ENCODE measurements at places on chromosomes 6 and 20.
A peak's percentile ranks its signal among the peaks of the same experiment; 100 is the strongest.

- no peak for DNase-seq
Observed at GRCh38 chr20:10356628-10357027, 77.4 kb downstream of the MKKS start.

GRCh38 chr6:117303323-117303722 lies 38.0 kb downstream of the VGLL2 start:
- DNase-seq = no peak

DNA sequence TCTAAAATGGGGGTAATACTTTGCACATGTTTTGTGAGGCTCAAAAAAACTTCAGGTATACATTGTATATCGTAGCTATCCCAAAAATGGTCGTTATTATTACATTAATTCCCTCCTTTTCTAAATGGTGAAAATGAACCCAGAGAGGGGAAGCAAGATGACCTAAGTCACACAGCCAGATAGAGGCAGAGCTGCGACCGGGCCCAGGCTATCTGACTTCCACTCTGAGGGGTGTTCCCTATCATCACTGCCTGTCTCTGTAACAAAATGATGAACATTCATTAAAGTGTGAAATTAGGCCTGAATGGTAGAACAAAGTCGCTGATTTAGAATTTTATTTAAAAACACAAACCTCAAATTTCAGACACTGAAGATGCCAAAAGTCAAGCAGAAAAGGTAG lies 29.1 kb upstream of the RIMS4 start:
- no peak for DNase-seq

- DNase-seq = no peak
Observed at GRCh38 chr20:36440370-36441026, 100.8 kb upstream of the MYL9 start.

GRCh38 chr6:138250513-138251247 lies 32.4 kb upstream of the PBOV1 start:
- DNase-seq = no peak

DNA sequence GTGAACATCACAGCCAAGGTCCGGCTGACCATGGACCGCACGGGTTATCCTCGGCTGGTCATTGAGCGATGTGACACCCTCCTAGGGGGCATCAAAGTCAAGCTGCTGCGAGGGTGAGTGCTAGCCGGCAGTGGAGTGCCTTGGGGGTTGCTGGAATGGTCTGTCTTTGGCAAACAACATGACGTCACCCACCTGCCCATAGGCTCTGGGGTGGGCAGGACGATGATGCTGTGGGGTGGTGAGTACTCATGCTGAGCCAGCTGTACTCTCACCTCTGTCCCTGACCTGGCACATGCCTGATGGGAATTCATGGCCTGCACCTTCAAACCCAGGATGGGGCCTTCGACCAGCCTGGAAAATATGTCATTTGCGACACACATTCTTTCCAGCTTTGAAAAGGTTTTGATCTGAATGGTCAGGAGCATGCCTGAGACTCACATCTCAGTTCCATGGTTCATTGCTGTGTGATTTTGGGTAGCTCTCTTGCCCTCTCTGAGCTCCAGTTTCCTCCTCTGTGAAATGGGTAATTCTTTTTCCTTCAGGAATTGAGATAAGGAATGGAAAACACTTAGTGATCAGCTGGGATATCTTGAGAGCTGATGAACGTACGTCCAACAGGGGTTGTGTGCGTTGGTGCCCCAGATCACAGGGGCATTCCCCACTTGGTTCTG lies 6.7 kb downstream of the BPIFB4 start:
- DNase-seq = no peak

DNA sequence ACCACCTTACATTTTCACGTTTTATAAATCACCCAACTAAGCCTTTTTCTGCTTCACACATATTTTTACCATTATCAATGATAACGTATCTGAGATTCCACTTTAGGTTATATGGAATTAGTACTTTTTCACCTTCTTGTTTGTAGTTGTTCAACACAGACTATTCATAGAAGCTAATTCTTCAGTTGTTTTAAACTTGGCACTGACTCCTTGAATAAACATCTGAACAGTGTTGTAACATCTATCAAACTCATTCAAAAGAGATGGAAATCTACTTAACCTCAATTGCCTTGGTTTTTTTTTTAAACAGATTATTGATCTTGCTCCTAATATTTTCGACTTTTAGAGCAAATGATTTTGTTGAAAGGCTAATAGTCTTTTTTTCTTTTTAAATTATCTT lies 34.2 kb downstream of the PTPRA start:
- no peak for DNase-seq

DNA sequence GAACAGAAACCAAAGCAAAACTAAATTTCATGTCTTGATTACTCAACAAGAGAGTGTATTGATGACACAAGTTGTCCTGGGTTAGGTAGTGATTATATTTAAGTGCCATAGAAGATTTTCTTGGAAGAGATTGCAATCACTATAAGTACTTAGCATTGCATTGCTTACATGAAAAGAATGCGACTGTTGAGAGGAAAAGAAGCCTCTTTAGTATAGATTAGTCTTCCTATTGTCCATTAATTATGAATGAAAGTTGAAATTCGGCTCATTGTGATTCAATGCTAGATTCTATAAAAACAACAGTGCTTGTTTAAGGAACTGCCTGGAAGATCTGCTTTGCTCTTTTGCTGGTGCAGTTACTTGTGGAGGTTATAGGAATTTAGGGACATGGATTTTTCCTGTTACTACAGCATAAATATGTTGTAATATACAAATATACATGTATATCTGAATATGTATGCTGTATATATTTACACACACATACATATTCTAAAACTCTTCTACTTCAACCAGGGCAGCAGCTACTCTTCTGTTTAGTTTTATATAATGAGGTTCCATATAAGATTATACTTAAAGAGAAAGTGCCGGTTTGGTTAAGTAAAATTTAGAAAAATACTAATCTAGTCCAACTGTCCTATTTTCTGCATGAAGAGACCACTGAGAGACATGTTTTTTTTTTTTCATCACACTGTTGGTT lies 796.3 kb downstream of the KIF16B start:
- no peak for DNase-seq

- DNase-seq = no peak
Observed at GRCh38 chr6:94401311-94401710, 982.0 kb upstream of the EPHA7 start.

DNA sequence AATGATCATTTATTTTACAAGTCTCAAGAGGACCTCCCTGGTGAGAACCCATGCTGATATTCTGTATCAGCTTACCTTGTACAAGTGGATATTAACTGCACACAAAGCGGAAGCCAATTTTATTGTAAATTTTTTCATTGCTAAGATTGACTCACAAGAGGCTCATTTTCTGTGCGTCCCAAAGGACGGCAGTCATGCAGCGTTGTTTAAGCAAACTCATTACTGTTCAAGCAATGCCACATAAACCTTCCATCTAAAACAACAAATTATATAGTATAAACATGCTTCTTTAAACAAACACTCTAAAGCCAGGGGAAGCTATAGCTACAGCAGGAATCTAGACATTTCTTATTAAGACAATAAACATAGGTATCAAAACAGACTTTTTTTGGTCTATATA lies 575.3 kb downstream of the FRK start:
- DNase-seq = no peak

DNA sequence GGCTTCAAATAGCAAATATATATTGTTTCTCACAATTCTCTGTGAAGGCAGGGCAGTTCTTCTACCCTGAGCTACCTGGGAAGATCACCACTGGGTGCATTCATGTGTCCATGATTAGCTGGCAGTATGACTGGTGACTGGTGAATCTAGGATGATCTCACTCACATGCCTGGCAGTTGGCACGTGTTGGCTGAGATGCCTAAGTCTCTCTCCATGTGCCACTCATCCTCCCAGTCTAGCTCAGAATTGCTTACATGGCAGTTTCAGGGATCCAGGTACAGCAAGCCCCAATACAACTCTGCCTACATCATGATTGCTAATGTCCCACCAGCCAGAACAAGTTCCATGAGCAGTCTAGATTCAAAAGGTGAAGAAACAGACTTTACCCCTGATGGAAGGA lies 346.8 kb upstream of the CNR1 start:
- DNase-seq = no peak

DNA sequence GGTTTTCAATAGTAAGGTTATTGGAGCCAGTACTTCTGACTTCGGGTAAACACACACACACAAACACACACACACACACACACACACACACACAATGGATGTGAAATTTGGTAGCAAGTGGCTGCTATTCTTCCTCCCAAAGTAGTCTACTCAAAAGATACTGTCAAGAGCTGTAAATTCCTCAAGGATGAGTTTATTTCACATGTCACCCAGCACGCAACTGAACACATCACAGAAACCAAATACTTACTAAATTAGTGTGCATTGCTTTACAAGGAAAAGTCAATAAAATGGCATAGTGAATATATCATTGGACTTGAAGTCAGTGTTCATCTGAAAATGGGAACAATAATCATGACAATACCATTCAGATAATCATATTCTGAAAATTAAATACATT lies 32.9 kb downstream of the MMUT start:
- no peak for DNase-seq

GRCh38 chr6:38168699-38169098 lies 349.2 kb downstream of the ZFAND3 start:
- DNase-seq = no peak

- DNase-seq = no peak
Observed at GRCh38 chr6:160933256-160933655, 58.3 kb upstream of the MAP3K4 start.

- DNase-seq = no peak
Observed at GRCh38 chr6:151021896-151022295, 156.4 kb downstream of the MTHFD1L start.

GRCh38 chr6:39102071-39102820 lies 12.7 kb downstream of the SAYSD1 start:
- DNase-seq = no peak

DNA sequence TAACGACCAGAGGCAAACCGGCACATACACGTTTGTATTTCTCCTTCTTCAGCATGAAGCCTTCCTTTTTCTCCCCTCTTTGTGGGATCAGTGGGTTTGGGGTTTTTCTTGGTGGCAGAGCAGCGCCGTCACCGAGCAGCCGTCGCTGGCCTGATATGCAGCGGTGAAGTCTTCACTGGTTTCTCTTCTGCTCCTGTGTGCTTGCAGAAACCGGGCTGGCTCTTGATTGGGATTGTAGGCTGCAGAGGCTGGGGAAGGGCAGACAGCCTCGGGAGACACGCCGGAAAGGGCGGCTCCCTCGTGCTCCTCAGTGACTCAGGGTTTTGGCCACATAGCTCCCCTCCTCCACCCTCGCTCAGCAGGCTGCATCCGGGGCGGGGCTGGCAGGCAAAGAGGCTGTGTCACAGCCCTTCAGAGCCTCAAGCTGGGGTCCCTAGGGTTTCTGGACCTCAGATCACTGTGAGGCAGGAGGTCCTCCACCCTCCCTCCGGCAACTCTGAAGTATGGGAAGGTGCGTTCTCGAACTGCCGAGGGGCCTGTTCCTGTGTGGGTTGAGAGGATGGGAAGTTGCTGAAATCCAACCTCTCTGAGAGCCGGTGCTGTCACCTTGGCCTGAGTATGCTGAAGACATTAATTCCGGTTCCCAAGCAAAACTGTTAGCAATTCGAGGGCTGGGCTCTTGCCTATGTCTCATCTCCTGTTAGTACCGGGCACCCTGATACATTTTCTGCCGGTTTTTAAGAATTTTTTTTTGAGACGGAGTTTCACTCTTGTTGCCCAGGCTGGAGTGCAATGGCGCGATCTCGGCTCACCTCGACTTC lies 24.2 kb downstream of the NQO2 start:
- peak; percentile 42 for DNase-seq

DNA sequence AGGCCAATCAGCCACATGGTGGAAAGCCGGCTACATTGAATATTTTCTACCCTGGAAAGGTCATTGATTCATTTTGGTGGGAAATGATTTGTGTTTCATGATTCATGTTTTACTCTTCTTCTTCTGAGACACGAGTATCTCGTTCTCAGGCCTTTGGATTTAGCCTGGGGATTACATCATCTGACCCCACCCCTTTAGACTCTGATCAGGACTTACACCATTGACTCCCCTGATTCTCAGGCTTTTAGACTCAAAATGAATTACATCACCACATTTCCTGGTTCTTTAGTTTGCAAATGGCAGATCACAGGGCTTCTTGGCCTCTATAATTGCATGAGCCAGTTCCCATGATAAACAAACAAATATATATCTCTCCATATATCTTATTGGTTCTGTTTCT lies 228.8 kb downstream of the ADGRG6 start:
- DNase-seq = no peak

- DNase-seq = no peak
Observed at GRCh38 chr20:59424976-59425375, 124.6 kb downstream of the EDN3 start.

GRCh38 chr6:124738482-124738881 lies 223.8 kb upstream of the RNF217 start:
- no peak for DNase-seq

- DNase-seq = peak; percentile 43
Observed at GRCh38 chr6:4776131-4776492, at the start of gene CDYL. Gene CDYL, plus strand, starts transcription at chr6:4776404. Its CDS starts 380 bp downstream, at chr6:4776784.

GRCh38 chr6:153150752-153151440 lies 19.8 kb upstream of the RGS17 start:
- DNase-seq = no peak

All from NT2/D1 (cell line).